Activated CD4-positive, alpha-beta T cell treated with anti-CD3 and anti-CD28 coated beads, Interleukin-10, Interleukin-2, amounts not matched to agents 100 ng/mL and 50 ng/mL, durations not matched to agents 16 hours and 8 hours (primary cell): ENCODE measurements at places on chromosomes 4 and X.
A peak's percentile ranks its signal among the peaks of the same experiment; 100 is the strongest.

DNA sequence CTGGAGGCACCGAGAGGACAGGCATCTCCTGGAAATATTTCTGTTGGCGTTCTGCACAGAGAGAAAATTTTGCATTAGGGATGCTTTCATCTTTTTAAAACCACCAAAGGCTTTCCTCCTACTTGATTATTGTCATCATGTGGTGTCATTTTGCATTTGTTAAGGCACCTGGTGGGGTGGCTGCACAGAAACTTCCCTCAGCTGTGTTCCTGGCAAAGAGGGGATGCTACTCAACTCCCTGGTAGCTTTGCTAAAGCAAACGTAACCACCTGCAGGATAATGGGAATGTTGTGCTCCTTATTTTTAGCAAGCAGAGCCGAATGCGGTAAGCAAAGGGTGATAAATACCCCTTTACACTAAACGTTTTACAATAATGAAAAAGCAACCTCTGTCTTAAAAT is 229.8 kb downstream of the STIM2 start:
- no peak for DNase-seq

DNA sequence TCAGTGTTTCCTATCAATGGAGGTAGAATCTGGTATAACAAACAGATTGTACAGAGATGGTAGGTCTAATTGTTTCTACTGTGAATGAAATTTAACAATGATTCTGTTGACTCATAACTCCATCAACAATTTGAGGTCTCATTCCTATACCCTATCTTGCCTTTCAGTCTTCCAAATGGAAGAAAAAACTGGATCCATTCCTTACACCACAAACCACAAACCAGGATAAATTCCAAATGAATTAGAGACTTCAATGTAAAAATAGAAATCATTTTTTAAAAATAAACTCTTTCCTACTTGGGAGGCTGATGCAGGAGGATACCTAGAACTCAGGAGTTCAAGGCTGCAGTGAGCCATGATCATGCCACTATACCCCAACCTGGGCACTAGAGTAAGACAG is 114.4 kb upstream of the WDR44 start:
- no peak for DNase-seq

- peak; percentile 51 for DNase-seq
Observed at GRCh38 chr4:126778348-126778747, 854.4 kb upstream of the INTU start.

GRCh38 chrX:130378024-130378669 is 7.3 kb downstream of the GPR119 start:
- DNase-seq = no peak

DNA sequence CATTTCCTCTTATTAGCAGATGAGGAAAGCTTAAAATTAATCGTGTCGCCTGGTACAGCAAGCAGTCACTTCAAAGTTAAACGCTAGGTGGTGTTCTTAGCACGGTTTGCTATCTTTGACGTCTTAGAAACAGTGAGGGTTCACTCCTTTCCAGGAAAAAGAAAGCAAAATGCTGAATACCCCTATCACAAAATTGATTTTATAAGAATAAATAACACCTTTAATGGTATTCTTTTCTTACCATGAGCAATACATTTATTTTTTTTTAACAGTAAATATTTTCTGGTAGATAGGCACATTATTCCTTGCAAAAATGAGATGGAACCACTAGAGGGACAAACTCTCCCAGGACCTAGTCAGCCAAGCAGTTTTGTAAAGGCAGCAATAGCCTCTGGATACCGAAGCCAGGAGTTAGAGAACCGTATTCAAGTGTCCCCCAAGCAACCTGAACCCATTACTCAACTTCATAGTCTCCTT is 153.9 kb downstream of the KDR start:
- peak; percentile 31 for DNase-seq

GRCh38 chr4:163565226-163566135 is 71.0 kb downstream of the TMA16 start:
- DNase-seq = no peak

DNA sequence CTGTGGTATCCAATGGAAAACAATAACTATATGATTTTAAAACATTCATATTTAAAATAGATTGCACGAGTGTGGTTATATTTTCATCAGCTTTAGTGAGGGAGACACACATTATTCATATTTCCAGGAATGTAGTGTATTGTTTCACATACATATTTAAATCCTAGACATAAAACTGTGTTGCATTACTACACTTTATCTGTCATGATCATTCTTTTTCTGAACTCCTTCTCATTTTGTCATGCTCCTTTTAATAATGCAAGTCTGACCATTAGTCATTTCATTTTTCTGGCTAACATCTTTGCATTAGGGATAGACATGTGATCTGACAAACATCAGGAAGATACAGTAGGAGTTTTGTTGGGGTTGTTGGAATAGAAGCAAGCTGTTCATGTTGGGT is 1382.7 kb downstream of the PCDH7 start:
- DNase-seq = no peak

DNA sequence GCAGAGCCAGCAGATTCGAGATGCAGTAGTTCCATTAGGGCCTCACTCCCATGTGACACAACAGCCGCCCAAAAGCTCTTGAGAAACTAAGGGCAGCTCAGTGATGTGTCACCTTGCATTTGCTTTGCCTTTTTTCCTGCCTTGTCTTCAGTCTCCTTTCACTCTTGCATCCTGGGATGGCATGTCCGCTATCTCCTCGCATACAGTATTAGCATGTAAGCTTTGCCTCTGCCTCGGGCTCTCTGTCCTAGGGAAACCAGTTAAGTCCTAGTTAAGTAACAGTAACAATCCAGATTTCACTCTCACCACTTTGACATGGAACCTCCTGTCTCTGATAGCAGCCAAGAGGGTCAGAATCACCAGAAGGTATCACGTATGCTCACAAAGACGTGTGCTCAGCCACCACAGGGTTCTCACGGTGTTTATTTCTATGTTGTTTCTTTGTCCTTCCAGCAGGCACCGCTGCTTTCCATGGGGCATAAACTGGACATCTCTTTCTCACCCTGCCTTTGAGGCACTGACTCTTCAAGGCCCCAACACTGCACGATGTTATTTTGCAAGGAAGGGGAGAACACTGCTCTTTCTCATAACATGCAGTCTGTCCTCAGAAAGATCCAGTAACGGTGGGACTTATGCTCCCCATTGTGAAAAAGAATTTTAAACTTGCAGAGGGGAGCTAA is 26.7 kb upstream of the SORBS2 start:
- DNase-seq = no peak

- no peak for DNase-seq
Observed at GRCh38 chr4:175651756-175652310, 160.2 kb downstream of the GPM6A start.

- no peak for DNase-seq
Observed at GRCh38 chr4:168515222-168516011, 18.6 kb downstream of the PALLD start.

DNA sequence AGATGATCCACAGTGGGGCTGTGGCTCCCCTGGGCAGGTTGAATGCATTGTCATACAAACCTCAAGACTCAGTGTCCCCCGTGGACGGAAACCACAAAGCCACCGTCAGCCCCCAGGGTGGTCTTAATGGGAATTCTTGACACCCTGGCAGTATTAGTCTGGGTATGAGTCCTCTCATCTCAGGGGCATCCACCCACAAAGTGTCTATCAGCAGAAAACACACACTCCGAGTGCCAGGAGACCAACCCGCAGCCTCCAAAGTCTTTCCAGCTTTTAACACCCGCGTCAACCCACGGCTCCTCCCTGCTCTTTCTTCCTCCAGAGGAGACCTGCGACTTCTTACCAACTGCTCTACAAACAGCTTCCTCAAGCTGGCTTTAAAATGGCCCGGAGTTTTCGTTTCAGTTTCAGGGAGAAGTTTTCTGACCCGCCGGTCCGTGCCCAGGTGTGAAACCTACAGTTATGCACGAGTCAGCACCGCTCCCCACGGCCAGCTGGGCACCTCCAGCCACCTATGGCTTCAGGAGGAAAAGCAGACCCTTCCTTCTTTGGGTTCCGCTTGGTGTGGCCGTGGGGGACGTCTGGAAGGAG is 14.4 kb upstream of the ASMTL start:
- peak; percentile 72 for DNase-seq
